Esophagus squamous epithelium (tissue), 5 donors: ENCODE measurements at places on chromosomes 16 and 17. TPM values are rescaled to one million over a fixed set of nuclear protein-coding genes. Genes with fewer than 3 reads are reported as not detected.

- H3K4me3 ChIP-seq, result no peak overlapping the region
- H3K4me1 ChIP-seq, result peaks cover 71% of the 10 kb centered on the region
- no peaks in the 10 kb centered on the region for H3K27me3 ChIP-seq
- no peaks in the 10 kb centered on the region for H3K36me3 ChIP-seq
- DNase-seq, result no peak
Observed at GRCh38 chr16:87461466-87461991, 31.3 kb downstream of the ZCCHC14 start.

GRCh38 chr17:76793775-76794174, 55.9 kb downstream of the MFSD11 start:
- no peak overlapping the region for H3K27ac ChIP-seq
- no peaks in the 10 kb centered on the region for H3K36me3 ChIP-seq
- no peak overlapping the region for H3K4me3 ChIP-seq
- no peaks in the 10 kb centered on the region for H3K4me1 ChIP-seq
- DNase-seq, result no peak

GRCh38 chr16:4510747-4511426, 27.7 kb downstream of the CDIP1 start:
- H3K4me3 ChIP-seq, result no peak overlapping the region
- peak overlapping the region; percentile 52 for H3K27ac ChIP-seq
- DNase-seq, result no peak
- H3K27me3 ChIP-seq, result no peaks in the 10 kb centered on the region
- peaks cover 28% of the 10 kb centered on the region for H3K36me3 ChIP-seq
- H3K4me1 ChIP-seq, result peaks cover 18% of the 10 kb centered on the region

GRCh38 chr17:77256710-77257109, 115.9 kb downstream of the SEC14L1 start:
- peaks cover 31% of the 10 kb centered on the region for H3K4me1 ChIP-seq
- no peak overlapping the region for H3K27ac ChIP-seq
- H3K27me3 ChIP-seq, result no peaks in the 10 kb centered on the region
- H3K4me3 ChIP-seq, result no peak overlapping the region
- no peak for DNase-seq

GRCh38 chr16:76576526-76576925, 299.3 kb downstream of the CNTNAP4 start:
- H3K36me3 ChIP-seq, result no peaks in the 10 kb centered on the region
- H3K4me1 ChIP-seq, result no peaks in the 10 kb centered on the region
- DNase-seq, result no peak

IRX5 gene
- total RNA-seq, result 11.9 TPM

- no peak overlapping the region for H3K4me3 ChIP-seq
- H3K36me3 ChIP-seq, result no peaks in the 10 kb centered on the region
- H3K4me1 ChIP-seq, result no peaks in the 10 kb centered on the region
- DNase-seq, result no peak
- no peak overlapping the region for H3K27ac ChIP-seq
- H3K27me3 ChIP-seq, result no peaks in the 10 kb centered on the region
Observed at GRCh38 chr16:54072237-54072636, 214.3 kb downstream of the IRX3 start.

TP53TG3D gene
- 0.76 TPM for total RNA-seq

- no peak overlapping the region for H3K27ac ChIP-seq
- no peaks in the 10 kb centered on the region for H3K27me3 ChIP-seq
- peaks cover 4% of the 10 kb centered on the region for H3K36me3 ChIP-seq
Observed at GRCh38 chr16:2914233-2914632, 2.5 kb downstream of the FLYWCH1 start.

FASN gene
- 194 TPM for total RNA-seq

DNA sequence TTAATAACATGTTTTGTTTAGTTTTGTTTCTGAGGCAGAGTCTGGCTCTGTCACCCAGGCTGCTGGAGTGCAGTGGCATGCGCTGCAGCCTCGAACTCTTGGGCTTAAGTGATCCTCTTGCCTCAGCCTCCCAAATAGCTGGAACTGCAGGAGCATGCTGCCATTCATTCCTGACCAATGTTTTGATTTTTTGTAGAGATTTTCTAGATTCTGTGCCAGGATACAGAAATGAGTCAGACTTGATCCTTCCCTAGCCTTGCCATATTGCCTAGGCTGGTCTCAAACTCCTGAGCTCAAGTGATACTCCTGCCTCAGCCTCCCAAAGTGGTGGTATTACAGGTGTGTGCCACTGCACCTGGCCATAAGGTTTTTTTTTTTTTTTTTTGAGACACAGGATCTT, 17.7 kb downstream of the TAOK1 start:
- no peak overlapping the region for H3K27ac ChIP-seq
- H3K4me1 ChIP-seq, result no peaks in the 10 kb centered on the region
- H3K36me3 ChIP-seq, result no peaks in the 10 kb centered on the region
- H3K4me3 ChIP-seq, result no peak overlapping the region
- no peaks in the 10 kb centered on the region for H3K27me3 ChIP-seq
- no peak for DNase-seq

- H3K4me3 ChIP-seq, result no peak overlapping the region
- H3K27ac ChIP-seq, result no peak overlapping the region
- no peaks in the 10 kb centered on the region for H3K36me3 ChIP-seq
- H3K27me3 ChIP-seq, result no peaks in the 10 kb centered on the region
- DNase-seq, result no peak
- H3K4me1 ChIP-seq, result no peaks in the 10 kb centered on the region
Observed at GRCh38 chr16:68097895-68098294, 12.7 kb downstream of the NFATC3 start.

DNA sequence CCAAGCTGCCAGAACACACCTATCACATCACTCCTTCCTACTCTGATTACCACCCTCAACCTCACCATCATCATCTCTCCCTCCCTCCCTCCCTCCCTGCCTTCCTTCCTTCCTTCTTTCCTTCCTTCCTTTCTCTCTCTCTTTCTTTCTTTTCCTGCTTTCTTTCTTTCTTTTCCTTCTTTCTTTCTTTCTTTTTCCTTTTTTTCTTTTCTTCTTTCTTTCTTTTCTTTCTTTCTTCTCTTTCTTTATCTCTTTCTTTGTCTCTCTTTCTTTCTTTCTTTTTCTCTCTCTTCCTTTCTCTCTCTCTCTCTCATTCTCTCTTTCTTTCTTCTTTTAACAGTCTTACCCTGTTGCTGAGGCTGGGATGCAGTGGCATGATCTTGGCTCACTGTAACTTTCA, 59.2 kb downstream of the CACNG3 start:
- H3K36me3 ChIP-seq, result no peaks in the 10 kb centered on the region
- DNase-seq, result no peak
- no peak overlapping the region for H3K27ac ChIP-seq
- H3K4me1 ChIP-seq, result no peaks in the 10 kb centered on the region
- no peak overlapping the region for H3K4me3 ChIP-seq

DNA sequence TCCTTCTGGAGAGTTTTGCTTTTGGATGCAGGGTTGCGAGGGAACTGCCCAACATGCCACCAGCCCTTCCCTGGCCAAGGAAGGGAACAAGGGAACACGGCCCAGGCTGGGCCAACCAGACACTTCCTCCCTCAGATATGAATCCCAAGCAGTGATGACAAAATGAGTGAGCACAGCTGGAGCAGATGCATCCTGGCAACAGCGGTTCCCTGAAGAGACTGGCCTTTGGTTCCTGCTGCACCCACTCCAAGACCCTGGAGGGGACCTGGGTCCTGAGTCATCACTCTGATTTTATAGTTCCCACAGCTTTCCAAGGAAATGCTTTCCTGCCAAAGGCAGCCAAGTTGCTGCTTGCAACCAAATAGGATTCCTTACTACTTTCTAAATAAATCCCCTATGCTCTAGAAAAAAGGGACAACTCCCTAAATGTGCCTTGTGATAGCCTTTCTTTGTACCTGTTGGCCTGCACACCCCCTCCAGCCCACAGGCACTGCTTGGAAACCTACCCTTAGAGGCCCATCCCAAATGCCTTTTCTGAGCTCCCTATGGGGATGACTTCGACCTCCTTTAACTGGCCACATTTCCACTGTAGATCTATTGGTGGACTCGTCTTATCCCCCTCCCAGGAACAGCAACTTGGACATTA, 5.3 kb downstream of the ST3GAL2 start:
- no peak for DNase-seq
- H3K4me3 ChIP-seq, result no peak overlapping the region
- H3K4me1 ChIP-seq, result peaks cover 68% of the 10 kb centered on the region
- no peaks in the 10 kb centered on the region for H3K27me3 ChIP-seq
- no peak overlapping the region for H3K27ac ChIP-seq

- no peak overlapping the region for H3K4me3 ChIP-seq
- no peaks in the 10 kb centered on the region for H3K36me3 ChIP-seq
- DNase-seq, result no peak
- no peak overlapping the region for H3K27ac ChIP-seq
Observed at GRCh38 chr16:73405851-73406250, 357.9 kb upstream of the ZFHX3 start.

- no peak overlapping the region for H3K4me3 ChIP-seq
- no peaks in the 10 kb centered on the region for H3K36me3 ChIP-seq
- no peak overlapping the region for H3K27ac ChIP-seq
- no peaks in the 10 kb centered on the region for H3K4me1 ChIP-seq
Observed at GRCh38 chr16:6861815-6862477, 470.7 kb upstream of the RBFOX1 start.

DNA sequence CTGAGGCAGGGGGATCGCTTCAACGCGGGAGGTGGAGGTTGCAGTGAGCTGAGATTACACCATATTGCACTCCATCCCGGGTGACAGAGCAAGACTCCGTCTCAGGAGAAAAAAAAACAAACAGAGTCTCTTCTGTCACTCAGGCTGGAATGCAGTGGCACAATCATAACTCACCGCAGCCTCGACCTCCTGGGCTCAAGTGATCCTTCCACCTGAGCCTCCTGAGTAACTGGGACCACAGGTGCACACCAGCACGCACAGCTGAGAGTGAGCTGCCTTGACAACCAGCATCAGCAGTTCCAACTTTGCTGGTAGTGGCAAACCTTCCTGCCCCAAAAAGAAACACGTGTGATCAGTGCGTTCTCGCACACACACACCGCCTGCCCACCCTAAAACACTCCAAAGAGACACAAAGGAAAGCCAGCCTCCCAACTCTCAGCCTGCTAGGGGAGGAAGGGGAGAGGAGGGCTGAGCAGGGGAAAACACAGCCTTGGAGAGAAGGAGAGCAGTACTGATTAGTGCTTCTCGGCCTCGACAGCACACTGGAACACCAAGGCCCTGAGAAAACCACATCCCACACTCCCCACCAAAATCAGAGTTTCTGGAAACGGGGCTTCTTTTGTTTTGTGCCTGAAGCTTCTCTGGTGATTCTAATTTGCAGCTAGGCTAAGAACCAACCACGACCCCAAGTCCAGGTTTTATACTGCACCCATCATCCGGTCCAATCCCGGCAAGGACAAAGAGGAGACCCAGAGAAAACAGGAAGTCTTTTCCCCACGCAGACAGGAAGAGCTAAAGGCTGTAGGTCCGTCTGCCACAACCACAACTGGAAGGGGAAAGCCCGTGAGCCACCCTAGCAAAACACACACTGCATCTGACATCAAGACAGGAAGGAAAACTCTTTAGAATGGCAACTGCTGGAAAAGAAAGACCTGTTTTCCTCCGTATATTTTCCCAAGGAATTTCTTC, 28.8 kb downstream of the ZCCHC14 start:
- peak overlapping the region; percentile 91 for H3K27ac ChIP-seq
- DNase-seq, result no peak
- peak overlapping the region; percentile 6 for H3K4me3 ChIP-seq
- H3K4me1 ChIP-seq, result peaks cover 67% of the 10 kb centered on the region

CBFA2T3 gene
- 0.80 TPM for total RNA-seq

GRCh38 chr16:12902511-12903372, 1.3 kb downstream of the SHISA9 start:
- H3K27ac ChIP-seq, result no peak overlapping the region
- no peaks in the 10 kb centered on the region for H3K36me3 ChIP-seq
- no peak for DNase-seq
- peak overlapping the region; percentile 35 for H3K4me3 ChIP-seq
- peaks cover 4% of the 10 kb centered on the region for H3K27me3 ChIP-seq
- H3K4me1 ChIP-seq, result peaks cover 21% of the 10 kb centered on the region

CDYL2 gene
- total RNA-seq, result 1.8 TPM

DNA sequence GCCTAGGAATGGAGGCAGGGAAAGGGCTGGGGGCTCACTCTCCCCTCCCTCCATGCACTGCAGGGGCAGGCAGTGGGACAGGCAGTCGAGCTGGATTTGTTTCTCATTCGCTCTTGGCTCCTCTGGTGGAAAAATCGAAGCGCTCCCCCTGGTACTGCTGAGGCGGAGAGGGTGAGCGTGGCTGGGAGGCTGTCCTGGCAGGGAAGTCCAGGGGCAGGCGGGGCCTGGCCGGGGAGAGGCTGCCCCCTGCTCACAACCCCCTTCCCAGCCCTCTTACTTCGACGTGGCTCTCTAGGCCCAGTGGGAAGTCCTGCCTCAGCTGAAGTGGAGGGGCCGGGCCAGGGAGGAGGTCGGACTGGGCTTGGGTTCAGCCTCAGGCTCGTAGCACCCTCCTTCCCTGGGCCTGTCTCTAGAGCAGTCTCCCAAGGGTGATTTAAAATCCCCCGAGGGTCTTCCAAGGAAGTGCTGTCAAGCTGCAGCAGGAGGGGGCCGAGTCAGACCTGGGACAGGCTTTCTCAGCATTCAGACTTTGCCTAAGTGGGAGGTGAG, 16.5 kb upstream of the TMEM92 start:
- H3K4me1 ChIP-seq, result peaks cover 29% of the 10 kb centered on the region
- no peak overlapping the region for H3K4me3 ChIP-seq
- H3K27me3 ChIP-seq, result peaks cover 3% of the 10 kb centered on the region
- H3K36me3 ChIP-seq, result no peaks in the 10 kb centered on the region
- H3K27ac ChIP-seq, result peak overlapping the region; percentile 73
- no peak for DNase-seq

DNA sequence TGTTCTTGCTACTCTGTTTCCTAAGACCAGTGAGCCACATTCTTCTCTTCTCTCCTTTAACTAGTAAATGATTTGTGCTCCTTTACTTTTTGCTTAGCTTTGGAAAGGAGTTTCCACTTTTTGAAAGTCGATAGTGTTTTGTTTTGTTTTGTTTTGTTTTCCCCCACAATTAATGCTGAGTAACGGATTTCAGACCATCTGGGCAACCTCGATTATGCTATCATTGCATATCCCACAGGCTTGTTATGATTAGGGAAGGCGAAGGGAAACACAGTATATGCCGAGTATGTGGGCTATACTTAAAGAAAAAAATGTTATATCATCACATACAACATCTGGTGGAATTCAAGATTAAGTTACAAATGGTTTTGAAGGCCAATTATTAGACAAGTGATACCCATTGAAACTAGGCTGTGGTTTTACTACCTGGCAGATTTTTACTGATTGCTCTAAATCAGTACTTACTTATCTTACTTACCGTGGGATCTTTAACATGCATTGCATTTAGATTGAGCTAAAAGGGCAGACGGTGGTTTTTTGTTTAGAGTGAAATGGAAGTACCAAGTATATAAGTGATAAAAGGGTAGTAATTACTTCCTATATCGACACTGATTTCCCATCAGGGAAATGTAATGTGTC, 361.3 kb upstream of the SOX9 start:
- DNase-seq, result no peak
- H3K27ac ChIP-seq, result no peak overlapping the region
- no peaks in the 10 kb centered on the region for H3K4me1 ChIP-seq
- no peaks in the 10 kb centered on the region for H3K27me3 ChIP-seq
